ENCODE measurements at places on chromosomes 7 and 10.

DNA sequence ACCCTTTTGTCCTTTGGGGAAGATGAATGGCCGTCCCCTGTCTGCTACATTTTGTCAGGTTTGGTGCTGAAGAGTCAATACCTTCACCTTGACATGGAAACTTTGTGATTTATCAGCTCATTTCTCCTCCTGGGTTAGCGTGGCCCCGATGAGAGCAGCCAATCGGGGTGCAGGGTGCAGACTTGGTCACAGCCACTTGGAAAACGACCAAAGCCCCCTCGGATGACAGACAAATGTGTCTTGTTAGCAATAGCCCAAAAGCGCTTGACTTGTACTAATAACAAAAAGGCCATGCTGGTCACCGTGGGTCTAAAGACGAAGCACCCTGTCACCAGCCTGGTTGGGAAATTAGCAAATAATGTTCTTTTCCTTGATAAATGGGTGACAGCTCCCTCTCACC lies 103.7 kb downstream of the EBF3 start:
- DNase-seq: no peak

DNA sequence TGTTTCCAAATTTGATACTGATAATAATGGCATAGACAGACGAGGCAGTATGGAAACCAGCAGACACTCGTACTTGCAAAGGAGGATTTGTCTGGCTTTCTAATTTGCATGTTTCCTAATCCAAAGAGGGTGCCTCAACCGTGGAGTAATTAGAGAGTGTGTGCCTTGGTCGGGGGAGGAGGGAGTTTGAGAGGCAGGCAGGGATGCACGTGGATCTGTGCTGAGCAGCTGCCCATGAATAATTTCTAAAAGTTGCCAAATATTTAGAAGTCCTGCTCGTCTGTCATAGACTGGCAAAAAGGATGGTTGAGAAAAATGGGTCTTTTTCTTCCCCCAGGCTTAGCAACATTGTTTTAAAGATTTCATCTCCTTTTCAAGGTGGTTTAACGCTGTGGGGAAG lies 69.4 kb downstream of the PTPRE start:
- no peak for DNase-seq

- no peak for DNase-seq
Measured at GRCh38 chr7:2354939-2355704, 495 bp downstream of the EIF3B start.

DNA sequence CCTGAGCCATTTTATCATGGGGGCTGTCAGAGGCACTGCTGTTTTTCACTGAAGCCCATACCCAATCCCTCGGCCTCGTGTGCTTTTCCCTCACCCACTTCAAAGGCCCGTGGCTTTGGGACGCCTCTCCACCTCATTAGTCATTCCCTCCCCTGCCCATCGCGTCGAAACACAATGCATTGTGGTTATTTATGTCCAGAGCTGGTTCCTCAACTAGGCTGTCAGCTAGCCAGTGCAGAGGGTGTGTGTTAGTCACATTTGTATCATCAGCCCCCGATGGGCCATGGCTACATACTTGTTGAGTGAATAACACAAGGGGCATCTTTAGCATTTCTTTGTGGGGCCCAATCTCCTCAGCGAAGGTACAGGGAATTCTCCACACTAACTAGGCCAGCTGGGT lies 3.8 kb upstream of the CRCP start:
- DNase-seq: no peak

GRCh38 chr10:111493024-111493625 lies 416.3 kb downstream of the ADRA2A start:
- DNase-seq: no peak

DNA sequence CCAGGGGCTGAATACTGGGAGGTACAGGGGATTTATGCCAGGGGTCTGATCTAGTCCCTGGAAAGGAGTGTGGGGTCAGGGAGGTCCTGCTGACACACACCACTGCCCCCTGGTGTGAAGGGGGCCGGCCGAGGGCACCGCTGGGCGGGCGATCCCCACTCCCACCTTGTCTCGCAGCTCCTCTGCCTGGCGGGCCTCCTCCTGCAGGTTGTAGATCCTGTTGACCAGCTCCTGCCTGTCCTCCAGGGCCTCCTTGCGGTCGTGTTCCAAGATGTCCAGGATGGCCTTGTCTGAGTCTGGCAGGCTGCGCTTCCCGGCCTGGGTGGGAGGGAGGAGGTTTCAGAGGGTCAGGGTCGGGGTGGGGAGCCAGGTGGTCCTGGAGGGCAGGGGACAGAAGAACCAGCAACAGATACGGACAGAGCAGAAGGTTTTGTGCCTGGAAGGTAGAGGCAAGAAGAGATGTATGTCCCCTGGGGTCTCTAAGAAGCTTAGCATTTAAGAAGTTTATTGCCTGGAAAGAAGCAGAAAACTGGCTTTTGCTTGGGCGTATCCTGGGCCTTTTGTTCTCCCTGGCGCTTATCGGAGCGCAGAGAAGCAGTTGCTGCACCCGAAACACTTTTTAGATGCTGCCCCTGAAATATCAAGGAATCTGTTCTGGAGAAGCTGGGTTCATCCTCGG lies 94.5 kb upstream of the GNA12 start:
- DNase-seq: no peak

Measured in esophagus squamous epithelium (tissue), 5 donors.